ENCODE measurements at places on chromosomes 2 and 18.

DNA sequence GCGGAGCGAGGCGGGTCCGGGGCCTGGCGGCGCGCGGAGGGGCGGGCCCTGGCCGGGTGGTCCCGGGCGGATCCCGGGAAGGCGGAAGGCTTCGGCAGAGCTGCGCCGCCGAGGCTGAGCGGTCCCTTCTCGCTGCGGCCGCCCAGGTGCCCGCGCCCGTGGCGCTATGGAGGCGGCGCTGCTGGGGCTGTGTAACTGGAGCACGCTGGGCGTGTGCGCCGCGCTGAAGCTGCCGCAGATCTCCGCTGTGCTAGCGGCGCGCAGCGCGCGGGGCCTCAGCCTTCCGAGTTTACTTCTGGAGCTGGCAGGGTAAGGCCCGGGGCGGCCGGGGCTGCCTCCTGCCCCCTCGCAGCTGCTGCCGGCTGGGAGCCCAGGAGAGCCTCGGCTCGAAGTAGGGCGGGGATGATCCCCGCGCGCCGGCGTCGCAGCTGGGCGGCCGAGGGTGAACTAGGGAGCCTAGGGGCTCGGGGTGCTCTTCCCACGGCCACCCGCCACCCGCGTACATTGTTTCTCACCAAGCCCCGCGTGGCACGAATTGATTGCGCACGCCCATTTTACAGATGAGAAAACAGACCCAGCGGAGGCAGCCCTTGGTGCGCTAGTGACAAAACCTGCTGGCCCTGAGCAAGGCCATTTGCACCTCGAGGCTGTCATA is at the start of gene SLC66A3:
SLC66A3 (plus strand) TSS at position 87 of the 655 bp plus-strand sequence; CDS start at position 167, 80 bp downstream.
- no peak for DNase-seq

DNA sequence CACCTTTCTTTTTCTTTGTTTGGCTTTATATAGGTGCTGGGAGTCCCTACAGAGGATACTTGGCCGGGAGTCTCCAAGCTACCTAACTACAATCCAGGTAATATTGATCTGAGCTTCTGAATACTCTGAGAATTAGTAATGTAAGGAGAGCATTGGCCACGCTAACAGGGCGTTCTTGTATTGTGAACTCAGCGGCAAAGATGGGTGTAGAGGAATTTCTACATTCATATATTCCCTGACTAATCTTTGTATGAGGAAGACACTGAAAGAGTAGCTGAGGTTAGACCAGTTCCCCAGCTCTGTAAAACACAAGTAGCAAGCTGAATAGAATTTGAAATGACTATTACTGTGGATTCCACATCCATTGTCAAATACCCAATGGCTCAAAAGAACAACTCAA is 48.5 kb downstream of the CDK15 start:
- DNase-seq, result no peak

DNA sequence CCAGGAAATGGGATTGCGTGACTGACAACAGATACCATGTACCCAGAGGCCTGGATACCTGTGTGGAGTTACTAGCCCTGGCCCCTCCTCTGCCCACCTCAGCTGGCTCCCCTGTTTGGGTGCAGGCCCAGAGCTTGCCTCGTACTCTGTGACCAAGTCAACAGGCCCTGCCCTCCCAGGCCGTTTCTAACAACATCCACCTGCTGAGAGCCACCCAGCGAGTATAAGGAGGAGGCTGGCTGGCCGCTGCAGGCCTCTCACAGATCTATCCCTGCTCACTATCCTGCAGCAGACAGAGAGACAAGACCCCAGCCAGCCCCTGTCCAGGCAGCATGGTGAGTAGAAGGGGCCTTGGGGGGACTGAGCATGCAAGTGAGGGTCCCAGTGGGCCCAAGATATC is 12.5 kb upstream of the TUBA4A start:
- no peak for DNase-seq

DNA sequence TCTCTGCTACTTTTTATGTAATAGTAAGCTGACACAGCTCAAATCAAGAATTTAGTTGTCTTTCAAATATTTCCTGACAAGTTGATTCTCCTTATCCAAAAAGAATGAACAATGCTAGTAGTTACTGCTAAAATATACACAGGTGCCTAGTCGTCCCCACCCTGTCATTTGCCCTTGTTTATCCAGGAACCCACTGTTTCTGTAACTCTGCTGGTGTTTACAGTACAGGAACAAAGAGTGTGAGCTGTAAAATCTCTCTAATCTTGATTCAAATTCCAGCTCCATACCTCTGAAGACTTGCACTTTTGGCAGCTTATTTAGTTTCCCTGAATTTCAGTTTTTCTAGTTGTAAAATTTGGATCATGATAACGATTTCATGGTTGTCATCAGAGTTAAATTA is 21.1 kb upstream of the SCYGR2 start:
- DNase-seq, result no peak

- DNase-seq, result peak; percentile 59
Observed at GRCh38 chr2:143891879-143892308, 628.0 kb downstream of the ZEB2 start.

DNA sequence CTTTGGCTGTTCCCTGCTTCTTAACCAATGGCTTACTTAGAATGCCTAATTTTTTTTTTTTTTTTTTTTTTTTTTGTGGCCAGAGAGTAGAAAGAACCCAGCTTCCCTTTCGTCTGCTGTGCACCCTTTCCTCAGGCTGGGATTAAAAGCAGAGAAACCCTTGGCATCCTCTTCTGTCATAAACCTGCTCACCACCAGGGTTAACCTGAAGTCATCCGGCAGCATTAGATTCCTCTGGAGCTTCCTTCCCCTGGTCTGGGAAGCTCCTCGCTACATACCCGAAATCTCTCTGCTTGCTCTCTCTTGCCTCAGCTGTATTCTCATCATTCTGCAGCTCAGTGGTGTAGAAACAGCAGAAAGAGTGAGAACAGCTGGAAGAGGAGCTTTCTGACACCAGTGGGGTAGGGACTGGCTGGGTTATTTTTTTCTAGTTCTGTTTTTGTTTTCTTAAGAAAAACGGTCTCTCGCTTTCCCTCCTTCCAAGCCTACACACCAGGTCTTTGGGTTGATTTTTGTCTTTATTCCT is 339.0 kb upstream of the MEIS1 start:
- DNase-seq, result peak; percentile 50

DNA sequence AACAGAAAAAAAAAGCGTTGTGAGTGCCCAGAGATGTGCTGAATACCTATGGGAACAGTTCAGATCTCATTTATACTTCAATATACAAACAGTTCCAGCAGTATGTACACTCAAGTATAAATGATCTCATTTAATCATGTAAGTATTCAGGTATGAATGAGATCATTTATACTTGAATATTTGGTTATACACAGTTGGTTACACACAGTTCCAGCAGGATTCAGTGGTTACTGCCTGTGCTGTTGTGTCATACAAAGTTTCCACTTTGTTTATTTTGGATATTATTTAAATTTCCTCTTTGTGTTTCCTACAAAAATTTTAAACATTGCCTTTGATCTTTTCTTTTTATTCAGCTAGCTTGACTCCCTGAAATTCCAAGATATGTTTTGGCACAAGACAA is 293.5 kb upstream of the SLC39A10 start:
- DNase-seq, result no peak

GRCh38 chr2:29011418-29012060 is 30.4 kb downstream of the TOGARAM2 start:
- DNase-seq, result no peak

DNA sequence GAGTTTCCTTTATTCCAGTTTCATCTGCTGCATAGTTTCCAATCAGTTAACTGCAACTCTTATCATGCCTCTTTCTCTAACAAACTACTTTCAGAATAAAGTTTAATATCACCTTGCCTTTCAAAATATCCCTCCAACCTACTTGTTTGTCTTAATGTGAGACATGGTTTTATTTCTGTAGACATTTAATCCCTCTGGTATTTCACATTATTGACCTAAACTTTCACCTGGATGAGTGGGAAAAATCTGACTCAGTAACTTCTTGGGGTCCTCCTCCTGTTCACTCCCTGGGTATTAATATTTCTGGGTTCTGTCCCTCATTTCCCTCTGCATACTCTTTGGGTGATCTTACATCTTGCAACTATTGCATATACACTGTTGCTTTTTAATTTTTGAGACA is 27.9 kb downstream of the MSH6 start:
- DNase-seq, result no peak

GRCh38 chr2:200602584-200602983 is 16.8 kb downstream of the AOX1 start:
- no peak for DNase-seq

- peak; percentile 68 for DNase-seq
Observed at GRCh38 chr2:71856773-71857525, 290.7 kb downstream of the CYP26B1 start.

DNA sequence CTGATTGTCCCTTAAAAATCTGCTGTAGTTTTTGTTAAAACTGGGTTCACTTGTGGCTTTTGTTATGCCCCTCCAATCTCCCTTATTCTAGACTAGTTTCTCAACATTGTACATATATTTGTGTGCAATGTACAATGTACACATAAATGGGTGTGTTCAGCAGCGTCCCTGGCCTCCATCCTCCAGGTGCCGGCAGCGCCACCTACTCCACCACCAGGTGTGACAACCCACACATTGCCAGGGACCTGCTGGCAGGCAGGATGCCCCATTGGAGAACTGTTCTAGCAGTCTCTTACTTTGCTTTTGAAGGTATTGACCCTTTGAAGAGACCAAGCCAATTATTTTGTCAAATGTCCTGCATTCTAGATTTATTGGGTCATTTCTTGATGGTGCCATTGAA is 75.4 kb downstream of the SH3RF3 start:
- no peak for DNase-seq

GRCh38 chr18:78362198-78362597 is 617.4 kb upstream of the SALL3 start:
- DNase-seq, result no peak

Data from iPS-NIHi11 (cell line).